ENCODE measurements at places on chromosomes 2 and 18. TPM values are rescaled to one million over a fixed set of nuclear protein-coding genes. Genes with fewer than 3 reads are reported as not detected.

Gene RGPD4
- total RNA-seq, result not detected

Gene TANK
- 25.9 TPM for total RNA-seq

Gene ST6GAL2
- total RNA-seq, result not detected

Gene CTAGE1
- not detected for total RNA-seq

Gene LYPD6
- total RNA-seq, result 0.53 TPM

Gene OTOS
- not detected for total RNA-seq

Gene B3GNT2
- total RNA-seq, result 7.9 TPM

Gene IL36A
- not detected for total RNA-seq

Gene GTF2A1L
- not detected for total RNA-seq

Gene CHRNG
- not detected for total RNA-seq

Gene IL36G
- not detected for total RNA-seq

Gene ABHD1
- 0.53 TPM for total RNA-seq

Gene EGR4
- total RNA-seq, result 0.05 TPM

Gene MYCN
- total RNA-seq, result 0.08 TPM

Gene SCYGR4
- not detected for total RNA-seq

Gene ERICH2
- total RNA-seq, result not detected

Gene MOB1A
- 42.8 TPM for total RNA-seq

Gene INPP5D
- 0.72 TPM for total RNA-seq

Gene TEKT4
- 0.08 TPM for total RNA-seq

Gene GREB1
- 0.53 TPM for total RNA-seq

Gene PPP3R1
- 11.6 TPM for total RNA-seq

Gene GPAT2
- total RNA-seq, result not detected

Gene NTSR2
- total RNA-seq, result not detected

Gene DNMT3A
- 9.9 TPM for total RNA-seq

Gene FBXO48
- 0.23 TPM for total RNA-seq

Gene NOL4
- total RNA-seq, result not detected

Gene UCN
- 6.6 TPM for total RNA-seq

Gene SALL3
- not detected for total RNA-seq

Gene HOXD13
- total RNA-seq, result 5.3 TPM

Gene SLC9A2
- total RNA-seq, result not detected

Gene SLC8A1
- 6.9 TPM for total RNA-seq

Gene FLACC1
- 1.1 TPM for total RNA-seq

Gene DES
- not detected for total RNA-seq

Gene STAMBP
- total RNA-seq, result 39.0 TPM

Gene CDH2
- total RNA-seq, result 37.7 TPM

Gene HTR2B
- total RNA-seq, result not detected
